PC-9 (cell line): ENCODE measurements at places on chromosomes 3 and 15. TPM values are rescaled to one million over a fixed set of nuclear protein-coding genes. Genes with fewer than 3 reads are reported as not detected.
A peak's percentile ranks its signal among the peaks of the same experiment; 100 is the strongest.

GRCh38 chr3:47841786-47842349 lies 38.9 kb downstream of the DHX30 start:
- no peak for DNase-seq

GRCh38 chr3:64225695-64226499 lies 631 bp upstream of the PRICKLE2 start:
- no peak for DNase-seq

DNA sequence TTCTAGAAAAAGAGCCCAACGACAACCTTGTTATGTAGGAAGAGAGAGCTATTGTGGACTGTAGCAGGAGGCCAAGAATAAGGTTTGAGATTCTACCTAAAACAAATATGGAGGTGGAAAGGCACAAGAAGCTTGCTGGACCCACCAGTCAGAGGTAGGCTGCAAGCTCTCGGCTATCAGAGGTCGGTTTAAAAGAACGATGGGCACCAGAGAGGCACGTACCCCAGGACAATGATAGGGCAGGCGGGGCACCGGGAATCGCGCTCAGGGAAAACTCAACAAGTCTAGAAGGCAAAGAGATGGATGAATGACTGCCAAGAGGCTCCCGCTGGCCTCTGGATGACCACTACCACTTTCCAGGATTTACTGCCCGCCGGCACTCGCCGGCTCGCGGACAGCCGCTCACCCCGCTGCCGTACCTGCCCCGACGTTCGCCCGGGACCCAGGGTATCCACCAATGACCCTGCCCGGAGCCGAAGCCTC lies 1.1 kb downstream of the HDGFL3 start:
- DNase-seq = no peak

- DNase-seq = no peak
These were observed 15.8 kb upstream of the SST start for GRCh38 chr3:187685948-187686347.

- no peak for DNase-seq
These were observed 47.1 kb upstream of the CADPS start for GRCh38 chr3:62922326-62922725.

DNA sequence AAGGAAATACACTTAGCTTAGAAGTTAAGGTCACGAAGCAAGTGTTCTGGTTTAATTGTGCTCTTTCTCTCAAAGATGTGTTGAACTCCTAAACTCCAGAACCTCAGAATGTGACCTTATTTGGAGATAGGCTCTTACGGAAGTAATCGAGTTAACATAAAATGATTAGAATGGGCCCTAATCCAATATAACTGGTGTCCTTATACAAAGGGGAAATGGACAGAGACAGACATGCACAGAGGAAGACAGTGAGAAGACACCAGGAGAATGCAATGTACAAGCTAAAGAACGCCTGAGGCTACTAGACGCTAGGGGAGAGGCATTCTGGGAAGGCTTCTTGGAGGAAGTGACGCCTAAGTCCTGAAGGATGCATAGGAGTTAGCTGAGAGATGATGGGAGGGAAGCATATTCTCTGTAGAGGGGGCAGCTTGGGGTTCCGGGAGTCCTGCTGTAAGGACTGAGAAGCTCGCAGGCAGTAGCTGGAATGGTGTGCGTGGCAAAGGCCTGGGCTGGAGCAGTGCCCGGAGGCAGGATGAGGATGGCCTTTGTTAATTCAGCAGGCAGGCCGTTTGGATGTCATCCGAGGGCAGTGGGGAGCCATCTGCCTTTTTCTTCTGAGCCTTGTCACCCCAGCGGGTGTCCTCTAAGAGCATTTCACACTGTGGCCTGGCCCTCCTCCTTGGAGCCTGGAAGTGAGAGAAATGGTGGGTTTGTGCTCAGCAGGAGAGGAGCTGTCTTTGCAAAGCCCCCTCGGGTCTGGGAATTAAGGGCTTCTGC lies 513.4 kb downstream of the SHQ1 start:
- no peak for DNase-seq

- DNase-seq = no peak
These were observed 367.3 kb upstream of the FRG2C start for GRCh38 chr3:75296858-75297257.

GRCh38 chr3:59247402-59247841 lies 197.6 kb upstream of the CFAP20DC start:
- peak; percentile 50 for DNase-seq

- DNase-seq = no peak
These were observed 12.5 kb downstream of the OXNAD1 start for GRCh38 chr3:16277471-16277870.

DNA sequence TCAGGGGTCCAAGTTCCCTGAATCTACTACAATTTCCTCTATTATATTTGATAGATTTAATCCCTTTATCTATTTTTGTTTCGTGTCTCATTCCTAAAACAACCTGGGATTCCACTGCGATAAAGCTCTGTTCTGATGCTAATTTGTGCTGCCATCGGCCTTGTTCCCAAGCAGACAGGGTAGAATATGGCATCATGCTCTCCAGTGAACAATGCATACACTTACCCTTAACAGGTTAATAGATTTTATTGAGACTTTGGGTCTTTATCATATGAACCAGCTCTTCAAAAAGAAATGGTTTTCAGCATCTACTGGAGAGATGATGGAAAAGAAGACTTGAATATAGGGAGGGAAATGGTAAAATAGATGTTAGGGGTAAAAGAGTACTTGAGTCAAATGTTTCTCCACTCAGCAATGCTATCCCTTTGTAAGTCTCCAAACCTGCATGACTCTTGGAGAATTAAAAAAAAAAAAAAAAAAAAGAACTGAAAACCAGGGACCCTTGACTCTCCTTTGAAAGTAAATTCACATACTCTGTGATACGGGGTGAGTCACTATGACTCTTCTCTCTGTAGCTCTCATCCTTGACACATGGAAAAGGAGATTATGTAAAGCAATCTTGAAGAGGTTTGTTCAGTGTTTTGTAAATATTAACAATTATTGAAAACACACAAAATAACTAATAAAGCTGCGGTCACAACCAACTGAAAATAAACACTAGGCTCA lies 268.8 kb downstream of the ZBTB20 start:
- DNase-seq = no peak

- no peak for DNase-seq
These were observed 10.7 kb downstream of the CHST14 start for GRCh38 chr15:40481341-40482074.

- DNase-seq = no peak
These were observed 27.6 kb upstream of the SLC28A1 start for GRCh38 chr15:84856731-84857417.

- no peak for DNase-seq
These were observed at the start of gene ITIH4 for GRCh38 chr3:52830535-52831258. ITIH4 (minus strand) TSS chr3:52830672; CDS start chr3:52830642, 30 bp downstream.

DNA sequence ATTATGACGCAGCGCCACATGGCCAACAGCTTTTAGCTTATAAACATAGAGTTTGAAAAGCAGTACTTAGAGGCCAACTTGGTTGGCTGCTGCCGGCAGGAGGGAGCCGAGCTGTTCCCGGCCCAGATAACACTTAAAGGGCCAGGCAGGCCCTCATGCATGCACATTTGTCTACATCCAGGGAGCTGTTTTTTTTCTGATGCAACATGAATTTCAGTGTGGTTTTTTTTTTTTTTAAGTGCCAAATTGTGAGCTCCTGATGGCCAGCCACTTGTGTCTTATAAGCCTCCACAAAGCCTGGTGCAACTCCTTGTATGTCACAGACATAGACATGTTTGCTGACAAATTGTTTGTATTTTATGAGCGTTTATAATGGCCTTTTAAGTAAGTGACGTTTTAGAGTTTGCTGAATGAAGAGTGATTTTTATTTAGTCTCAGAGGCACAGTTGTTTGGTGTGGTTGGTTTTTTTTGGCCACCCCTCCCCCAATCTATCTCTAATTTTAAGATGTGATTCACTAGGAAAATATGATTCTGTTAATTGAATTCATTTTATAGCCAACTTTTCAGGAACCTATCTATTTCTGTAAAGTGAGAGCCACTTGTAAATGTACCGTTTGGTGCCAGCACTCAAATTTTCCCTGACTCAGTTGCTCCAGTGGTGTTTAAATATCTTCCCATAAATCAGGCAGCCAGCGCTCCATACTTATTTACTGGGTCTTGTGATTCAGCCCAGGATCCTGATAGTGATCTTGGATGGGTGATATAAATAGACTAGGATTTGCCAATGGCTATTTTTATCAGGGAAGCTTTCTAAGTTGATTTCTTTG lies 134.3 kb downstream of the VGLL4 start:
- DNase-seq = no peak

DNA sequence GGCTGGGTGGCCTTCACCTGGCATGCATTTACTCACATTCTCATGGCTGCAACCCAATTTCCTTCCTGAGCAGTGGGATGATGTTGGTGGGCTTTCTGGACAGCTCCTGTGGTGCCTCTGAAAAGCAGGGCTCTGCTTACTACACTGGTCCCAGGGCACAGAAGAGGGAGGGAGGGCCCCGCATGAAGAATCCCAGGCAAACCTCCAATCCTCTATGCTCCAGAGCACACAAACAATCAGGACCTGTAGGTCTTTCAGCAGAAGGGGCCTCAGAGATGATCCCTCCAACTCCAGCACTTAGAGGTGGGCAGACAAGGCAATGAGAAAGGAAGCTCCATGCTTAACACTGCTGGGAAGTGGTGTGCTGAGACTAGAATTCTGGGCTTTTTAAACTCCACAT lies 231.7 kb upstream of the ICE2 start:
- no peak for DNase-seq

GRCh38 chr15:52218371-52218770 lies 27.2 kb upstream of the GNB5 start:
- no peak for DNase-seq

GRCh38 chr3:64048631-64049061 lies 25.4 kb upstream of the PSMD6 start:
- no peak for DNase-seq

DNA sequence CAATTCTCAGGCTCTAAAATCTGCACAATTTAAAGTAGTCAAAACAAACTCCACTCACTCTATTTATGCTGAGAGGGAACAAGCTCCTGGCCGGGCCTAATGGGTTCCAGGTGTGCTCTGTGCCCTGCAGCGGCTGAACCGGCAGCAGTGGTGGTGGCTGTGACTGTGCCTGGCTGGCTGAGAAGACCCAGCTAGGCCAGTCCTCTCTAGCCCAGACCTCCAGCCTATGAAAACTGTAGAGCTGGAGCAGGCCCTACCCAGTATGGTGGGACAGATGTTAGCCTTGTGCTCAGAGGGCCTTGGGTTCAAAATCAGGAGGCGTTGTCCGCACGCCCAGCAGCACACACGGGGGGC lies 37.0 kb downstream of the EPHB3 start:
- DNase-seq = no peak

- DNase-seq = no peak
These were observed 6.6 kb upstream of the CHRNA3 start for GRCh38 chr15:78627348-78627747.

- no peak for DNase-seq
These were observed 42.2 kb upstream of the ROBO2 start for GRCh38 chr3:76997733-76998132.

DNA sequence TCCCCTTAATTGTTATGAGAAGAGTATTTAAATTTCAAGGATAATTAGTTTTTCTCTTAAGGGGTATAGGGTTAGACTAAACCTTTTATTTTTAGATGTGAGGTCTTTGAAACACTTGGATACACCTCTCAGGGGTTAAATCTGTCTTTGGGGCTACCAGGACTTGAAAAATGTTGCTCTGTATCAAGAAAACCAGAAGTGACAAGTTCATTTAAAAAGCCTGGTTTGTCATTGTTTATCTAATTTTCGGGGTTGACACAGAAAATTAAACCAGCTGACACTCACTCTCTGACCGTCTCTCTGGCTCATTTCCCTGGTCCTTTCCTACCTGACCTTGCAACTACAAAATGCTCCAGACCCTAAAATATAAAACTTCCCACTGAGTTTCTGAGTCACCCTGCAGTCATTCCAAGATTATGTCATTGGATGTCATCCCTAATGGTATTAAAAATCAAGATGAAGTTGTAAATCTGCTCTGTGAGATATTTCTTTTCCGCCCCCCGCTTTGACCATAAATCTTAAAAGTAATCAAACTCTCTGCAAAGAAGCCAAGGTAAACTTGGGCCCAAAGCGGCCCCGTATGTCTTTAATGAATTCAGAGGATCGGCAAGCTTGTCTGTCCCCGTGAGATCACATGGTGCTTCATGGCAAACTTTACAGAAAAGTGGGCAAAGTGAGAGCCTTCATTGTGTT lies 32.9 kb upstream of the SKOR1 start:
- DNase-seq = no peak

DNA sequence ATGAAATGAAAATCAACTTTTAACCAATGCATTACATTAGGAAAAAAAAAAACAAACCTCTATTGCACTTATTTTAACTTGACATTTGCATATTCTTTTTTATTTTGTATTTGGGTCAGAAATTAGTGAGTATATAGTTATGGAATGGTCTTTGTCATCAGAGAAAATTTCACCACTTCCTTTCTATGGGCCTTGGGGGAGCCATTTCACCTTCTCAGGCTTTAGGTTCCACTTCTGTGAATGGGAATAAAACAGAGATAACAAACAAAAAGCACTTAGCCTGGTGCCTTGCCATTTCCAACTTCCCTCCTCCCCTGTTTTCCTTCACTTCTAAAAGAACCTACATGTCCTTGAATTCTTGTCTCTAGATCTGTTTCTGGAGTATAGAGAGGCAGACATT lies 168.0 kb upstream of the STT3B start:
- no peak for DNase-seq

DNA sequence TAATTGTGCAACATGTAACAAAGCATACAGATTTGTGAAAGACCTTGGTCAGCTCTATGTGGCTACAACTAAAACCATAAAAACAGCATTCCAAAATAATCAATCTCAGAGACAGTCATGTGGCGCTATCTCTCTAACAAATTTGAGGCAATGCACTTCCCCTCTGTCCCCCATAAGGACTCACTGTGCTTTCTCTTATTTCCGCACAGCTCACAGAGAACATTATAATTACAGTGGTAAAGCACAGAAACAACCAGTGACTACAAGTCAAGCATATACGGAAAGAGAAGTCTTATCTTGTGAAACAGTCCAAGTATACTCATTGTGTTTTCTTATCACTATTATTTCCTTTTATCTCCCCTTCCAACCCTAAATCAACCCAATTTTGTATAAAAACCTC lies 64.3 kb downstream of the RYK start:
- no peak for DNase-seq

DNA sequence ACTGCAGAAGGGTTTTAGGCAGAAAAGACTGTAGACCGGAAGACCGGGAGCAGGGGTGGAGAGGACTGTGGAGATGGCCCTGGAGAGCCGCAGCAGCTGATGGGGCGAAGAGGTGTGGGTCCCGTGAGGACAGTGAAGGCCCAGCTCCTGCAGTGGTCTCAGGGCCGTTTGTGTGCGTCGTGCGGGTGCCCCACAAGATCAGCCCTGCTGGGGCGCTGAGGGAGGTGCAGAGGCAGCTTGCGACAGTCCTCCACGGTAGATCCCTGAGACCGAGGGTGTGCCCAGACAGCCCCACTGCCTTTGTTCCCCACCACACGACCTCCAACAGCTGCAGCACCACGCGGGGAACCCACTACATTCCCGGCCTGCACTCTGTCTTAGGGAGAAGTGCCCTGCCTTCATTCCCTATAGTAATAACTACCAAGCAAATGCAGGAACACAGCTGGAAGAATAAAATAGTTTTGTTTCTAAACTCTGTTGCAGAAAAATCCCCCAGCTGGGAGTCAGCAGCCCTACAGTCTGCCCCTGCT lies 19.0 kb upstream of the CRABP1 start:
- no peak for DNase-seq

GRCh38 chr3:71088019-71088708 lies 495.4 kb downstream of the FOXP1 start:
- no peak for DNase-seq

Gene MYZAP
- total RNA-seq = 3.5 and 5.9 TPM in 2 replicates

Gene CCDC39
- 0.26 TPM in 1 of 2 replicates, not detected in the other for total RNA-seq

Gene SYNM
- total RNA-seq = 2.2 and 2.4 TPM in 2 replicates

Gene CLDN16
- total RNA-seq = 0.20 and 0.46 TPM in 2 replicates

Gene FETUB
- not detected in 2 replicates for total RNA-seq

Gene DUOXA1
- 0.33 and 0.75 TPM in 2 replicates for total RNA-seq

Gene GLDN
- total RNA-seq = not detected in 2 replicates

Gene LRRC3B
- not detected in 2 replicates for total RNA-seq

Gene ATP6V1A
- total RNA-seq = 56.2 and 75.1 TPM in 2 replicates

Gene SAMMSON
- total RNA-seq = not detected in 2 replicates
